ENCODE measurements at places on chromosomes 4 and X. TPM values are rescaled to one million over a fixed set of nuclear protein-coding genes. Genes with fewer than 3 reads are reported as not detected.

The CLDN22 gene
- total RNA-seq: under 0.01 TPM

The SPANXB1 gene
- total RNA-seq: not detected

The MAGEE2 gene
- total RNA-seq: not detected

The TMPRSS11F gene
- total RNA-seq: not detected

The SYP gene
- total RNA-seq: 0.18 TPM

The UGT2A1 gene
- not detected for total RNA-seq

The ASB11 gene
- total RNA-seq: not detected

The PLP1 gene
- not detected for total RNA-seq

The CDK16 gene
- total RNA-seq: 91.6 TPM

The TSPAN7 gene
- total RNA-seq: 0.82 TPM

The EGF gene
- total RNA-seq: 0.09 TPM

The FAM241A gene
- total RNA-seq: 0.90 TPM

The ETDA gene
- total RNA-seq: not detected

The CT45A2 gene
- not detected for total RNA-seq

The TGIF2LX gene
- total RNA-seq: not detected

The RFC1 gene
- 78.5 TPM for total RNA-seq

The HHIP gene
- 16.0 TPM for total RNA-seq

The PGRMC1 gene
- 38.3 TPM for total RNA-seq

The LRCH2 gene
- 11.1 TPM for total RNA-seq

The STS gene
- total RNA-seq: 4.0 TPM

The TET2 gene
- 5.3 TPM for total RNA-seq

The HSFX3 gene
- not detected for total RNA-seq

The ANK2 gene
- total RNA-seq: 200 TPM

The HSFX4 gene
- not detected for total RNA-seq

The GLOD5 gene
- total RNA-seq: not detected

The NKRF gene
- total RNA-seq: 5.2 TPM

The CTAG1B gene
- total RNA-seq: not detected

The VCX2 gene
- not detected for total RNA-seq

The MSANTD1 gene
- 0.63 TPM for total RNA-seq

The BMX gene
- 0.90 TPM for total RNA-seq

The TMEM156 gene
- 0.18 TPM for total RNA-seq

The ZNF157 gene
- total RNA-seq: not detected

The SLC6A14 gene
- total RNA-seq: not detected

The ERVMER34-1 gene
- not detected for total RNA-seq

Data from fibroblast of the aortic adventitia (primary cell).